ENCODE measurements at places on chromosomes 2 and 18.

DNA sequence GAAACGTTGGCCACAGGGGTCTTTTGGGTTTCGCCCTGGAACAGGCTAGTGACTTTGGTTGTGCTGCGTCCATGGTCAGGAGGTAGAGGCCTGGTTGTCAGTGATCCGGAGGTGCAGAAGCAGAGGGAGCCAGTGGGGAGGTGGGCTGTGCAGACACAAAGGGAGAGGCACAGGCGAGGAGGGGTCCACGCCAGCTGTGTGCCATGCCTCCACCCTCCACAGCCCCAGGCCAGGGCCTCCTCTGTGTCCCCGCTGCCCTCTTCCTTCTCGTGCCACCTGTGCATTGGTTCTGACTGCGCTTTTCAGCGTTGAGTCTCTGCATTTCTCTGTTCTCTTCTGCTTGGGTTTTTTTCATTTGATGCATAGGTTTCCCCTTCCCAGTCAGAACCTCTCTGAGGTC lies 121.0 kb downstream of the GBX2 start:
- no peak for DNase-seq

DNA sequence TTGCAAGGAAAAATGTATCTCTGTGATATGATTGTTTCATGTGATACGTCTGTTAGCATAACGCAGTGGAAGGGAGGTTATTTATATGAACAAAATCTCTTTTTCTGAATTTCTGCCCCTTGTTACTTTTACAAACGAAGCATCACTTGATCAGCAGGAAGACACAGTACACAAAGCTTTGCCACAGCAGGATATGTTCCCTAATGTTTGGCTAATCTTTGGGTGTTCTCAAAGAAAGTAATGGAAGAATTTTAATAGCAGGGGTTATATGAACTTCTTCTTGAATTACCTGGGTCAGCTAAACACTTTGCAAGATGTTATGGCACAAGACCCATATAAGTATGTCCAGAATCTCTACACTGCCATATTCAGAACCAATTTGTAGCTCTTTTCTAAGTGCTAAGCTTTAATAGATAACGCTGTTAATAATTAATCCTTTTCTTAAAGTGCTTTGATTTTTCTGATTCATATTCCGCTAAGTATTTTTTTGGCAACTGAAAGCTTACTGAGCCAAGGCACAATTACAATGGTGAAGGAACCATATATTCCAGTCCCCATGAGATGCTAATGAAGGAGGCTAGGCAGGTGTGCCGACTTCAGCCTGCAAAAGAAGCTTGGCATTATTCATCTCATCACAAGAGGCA lies 33.2 kb upstream of the TRIB2 start:
- no peak for DNase-seq

DNA sequence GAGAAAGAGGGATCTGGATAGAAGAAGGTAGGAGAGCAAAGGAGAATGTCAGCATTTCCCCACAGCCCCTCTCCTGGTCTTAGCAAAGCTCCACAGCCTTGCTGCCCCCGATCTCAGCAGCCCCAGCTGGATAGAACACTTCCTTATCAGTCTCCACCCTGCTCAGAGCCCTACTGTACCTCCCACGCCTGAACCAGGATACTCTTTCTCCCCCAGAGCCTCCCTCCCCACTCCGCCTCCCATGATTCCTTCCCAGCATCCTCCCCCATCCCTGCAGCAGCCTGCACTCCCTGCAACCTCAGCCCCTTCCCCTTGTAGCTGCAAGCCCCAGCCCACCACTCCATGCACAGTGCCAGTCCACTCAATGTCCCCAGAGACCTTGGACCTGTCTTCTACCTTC lies 25.8 kb downstream of the PLB1 start:
- no peak for DNase-seq

- no peak for DNase-seq
These were observed 16.9 kb downstream of the ZBTB7C start for GRCh38 chr18:48392268-48392667.

GRCh38 chr18:73119574-73119973 lies 251.8 kb upstream of the NETO1 start:
- no peak for DNase-seq

DNA sequence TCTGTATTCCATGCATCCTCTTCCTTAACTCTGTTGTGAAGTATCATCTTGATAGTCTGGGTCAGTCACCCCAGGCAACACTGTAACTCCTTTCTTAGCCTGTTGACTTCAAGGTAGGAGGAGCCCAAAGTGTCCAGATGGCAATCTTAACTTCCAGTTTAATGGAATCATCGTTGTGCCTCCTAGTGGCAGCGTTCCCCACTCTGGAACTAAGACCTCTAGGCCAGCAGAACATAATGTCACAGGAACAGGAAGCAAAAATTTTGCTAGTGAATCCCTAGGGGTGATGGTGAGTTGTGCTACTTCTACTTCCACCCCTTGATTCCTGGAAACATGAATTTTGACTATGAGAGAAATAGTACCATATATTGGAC lies 11.7 kb downstream of the SGPP2 start:
- DNase-seq: no peak

- no peak for DNase-seq
These were observed 14.9 kb downstream of the DPP4 start for GRCh38 chr2:162058973-162059668.

DNA sequence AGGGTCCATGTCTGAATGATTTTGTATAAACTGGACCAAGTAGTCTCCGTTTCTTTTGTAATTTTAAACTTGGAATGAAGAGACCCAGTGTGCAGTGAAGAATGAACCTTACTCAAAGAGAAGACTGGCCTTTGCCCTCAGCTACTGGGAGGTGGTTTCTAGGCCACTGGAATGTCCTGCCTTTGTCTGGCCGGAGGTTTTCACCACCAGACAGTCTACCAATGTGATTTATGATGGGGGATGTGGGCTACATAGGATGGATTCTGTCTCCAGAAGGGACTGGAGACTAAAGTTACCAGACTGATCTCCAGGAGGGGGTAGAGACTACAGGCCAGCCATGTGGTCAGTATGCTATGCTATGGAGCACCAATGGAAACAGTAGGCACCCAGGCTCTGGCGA lies 42.8 kb upstream of the RAB31 start:
- no peak for DNase-seq

GRCh38 chr2:121288454-121289231 lies 3.6 kb upstream of the TFCP2L1 start:
- no peak for DNase-seq

DNA sequence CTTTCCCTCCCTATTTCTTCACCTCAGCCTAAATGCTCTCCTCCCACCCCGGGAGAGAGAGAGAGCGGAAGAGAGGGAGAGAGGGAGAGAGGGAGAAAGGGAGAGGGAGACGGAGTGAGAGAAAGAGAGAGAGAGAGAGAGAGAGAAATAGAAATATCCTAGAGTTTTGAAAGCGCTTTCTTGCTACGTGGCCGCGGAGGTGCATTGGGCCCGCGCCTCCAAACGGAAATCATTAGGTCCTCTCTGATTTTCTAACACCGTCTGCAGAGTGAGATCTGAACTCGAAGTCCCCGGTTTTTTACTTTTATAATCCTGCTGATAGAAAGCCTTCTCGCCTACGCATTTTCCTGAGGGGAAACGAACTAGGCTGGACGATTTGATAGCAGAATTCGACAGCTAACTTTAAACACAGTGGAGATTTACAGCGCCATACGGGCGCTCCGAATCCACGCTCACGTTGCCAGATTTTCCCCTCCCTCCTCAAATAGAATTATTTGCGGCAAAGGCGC lies 903 bp upstream of the EVX2 start:
- DNase-seq: no peak

GRCh38 chr2:200000444-200001163 lies 45.2 kb downstream of the MAIP1 start:
- no peak for DNase-seq

DNA sequence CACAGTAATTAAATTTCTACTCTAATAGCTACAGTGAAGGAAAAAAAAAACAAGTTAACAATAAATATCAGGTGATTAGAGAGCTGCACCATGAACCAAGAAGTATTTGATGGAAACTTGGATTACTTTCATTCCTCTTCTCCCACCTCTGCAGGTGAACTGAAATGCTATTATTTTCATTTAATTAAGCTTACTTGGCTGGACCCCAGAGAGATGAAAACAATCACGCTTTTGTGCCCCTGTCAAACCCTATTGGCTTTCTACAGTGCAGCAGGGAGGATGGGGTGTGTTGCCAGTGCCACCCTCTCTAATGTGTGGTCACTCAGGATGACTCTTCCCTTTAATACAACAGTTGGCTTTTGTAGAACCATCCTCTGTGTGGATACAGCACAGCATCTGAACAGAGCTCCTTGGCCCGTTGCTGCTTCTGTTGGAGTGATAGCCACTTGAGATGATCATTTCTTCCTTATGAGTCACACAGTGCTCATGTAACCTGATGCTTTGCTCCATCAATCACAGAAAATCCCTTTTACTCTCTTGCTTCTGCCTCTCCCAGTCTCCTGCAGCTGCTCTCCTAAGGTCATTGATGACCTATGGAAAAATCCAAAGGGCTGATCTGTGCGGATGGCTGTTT lies 5.5 kb upstream of the ARL4C start:
- DNase-seq: no peak

GRCh38 chr2:173402405-173402974 lies 47.8 kb downstream of the CDCA7 start:
- DNase-seq: peak; percentile 49

DNA sequence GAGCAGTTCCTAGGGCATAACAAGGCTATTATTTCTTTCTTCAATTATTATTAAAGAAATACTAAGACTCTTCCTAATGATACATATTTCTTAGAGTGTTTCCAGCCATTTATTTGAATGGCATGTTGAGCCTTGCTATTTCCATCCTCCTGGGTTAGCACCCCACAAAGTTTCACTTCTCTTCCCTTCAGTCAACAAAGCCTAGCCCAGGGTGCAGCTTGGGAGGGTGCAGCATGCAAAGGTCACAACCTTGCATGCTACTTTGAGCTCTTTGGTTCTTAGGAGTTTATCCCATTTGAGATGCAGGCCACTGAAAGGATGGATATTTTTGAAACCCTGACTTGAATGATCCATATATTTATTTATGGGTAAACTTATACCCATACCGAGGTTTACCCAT lies 454.4 kb upstream of the MEIS1 start:
- DNase-seq: no peak

DNA sequence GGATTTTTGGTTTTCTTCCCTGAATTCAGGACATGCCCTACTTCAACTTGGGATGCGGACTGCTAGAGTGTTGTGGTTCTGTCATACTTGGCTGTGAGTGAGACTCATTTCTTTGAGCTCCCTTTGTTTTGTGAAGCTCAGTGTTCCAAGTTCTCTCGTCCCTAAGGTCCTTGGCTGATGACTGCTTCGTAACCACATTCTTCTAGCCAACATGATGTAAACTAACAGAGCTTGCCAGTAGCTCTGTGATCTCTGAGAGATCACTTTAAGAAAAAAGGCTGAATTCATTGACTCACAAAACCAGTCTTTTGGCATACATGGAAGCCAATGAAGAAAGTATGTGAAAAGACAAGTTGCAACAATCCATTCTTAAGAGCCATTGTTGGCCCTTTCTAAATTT lies 96.9 kb upstream of the MSTN start:
- DNase-seq: no peak

DNA sequence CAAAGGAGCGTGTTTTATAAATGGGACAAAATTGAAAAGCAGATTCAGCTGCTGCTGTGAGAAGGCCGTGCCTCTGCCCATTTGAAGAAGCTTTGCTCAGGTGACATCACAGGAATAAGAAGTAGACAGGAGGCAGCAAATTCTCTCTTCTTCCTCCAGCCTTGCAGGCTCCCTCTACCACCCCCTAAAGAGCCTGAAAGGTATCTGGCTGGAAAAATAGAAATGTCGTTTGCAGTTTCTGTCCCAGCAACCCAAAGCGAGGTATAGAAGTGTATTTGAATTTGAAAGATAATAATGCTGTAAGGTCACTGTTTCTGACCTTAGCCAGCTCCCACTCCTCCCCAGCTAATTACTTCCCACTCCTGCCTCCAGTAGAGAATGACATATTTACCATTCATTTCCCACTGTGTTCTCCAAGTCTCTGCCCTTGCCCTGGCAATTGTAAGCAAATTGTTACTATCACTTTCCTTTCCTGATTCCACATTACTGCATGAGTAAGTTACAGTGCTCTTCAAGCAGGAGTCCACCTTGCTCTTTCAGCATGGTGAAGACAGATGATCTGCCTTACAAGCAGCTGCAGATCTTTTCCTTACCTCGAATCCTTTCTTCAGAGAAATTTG lies 56.8 kb upstream of the RASGRP3 start:
- DNase-seq: no peak

GRCh38 chr2:191412353-191412752 lies 167.1 kb downstream of the MYO1B start:
- no peak for DNase-seq

GRCh38 chr18:11986061-11986460 lies 4.8 kb downstream of the IMPA2 start:
- no peak for DNase-seq

GRCh38 chr2:182080493-182080892 lies 94.8 kb downstream of the PPP1R1C start:
- DNase-seq: no peak

GRCh38 chr18:6621437-6621836 lies 108.1 kb upstream of the ARHGAP28 start:
- no peak for DNase-seq

- DNase-seq: no peak
These were observed 22.7 kb downstream of the ALPK2 start for GRCh38 chr18:58606236-58606635.
